Ecto neural progenitor cell (in vitro differentiated cells): ENCODE measurements at places on chromosomes 6 and 20.

DNA sequence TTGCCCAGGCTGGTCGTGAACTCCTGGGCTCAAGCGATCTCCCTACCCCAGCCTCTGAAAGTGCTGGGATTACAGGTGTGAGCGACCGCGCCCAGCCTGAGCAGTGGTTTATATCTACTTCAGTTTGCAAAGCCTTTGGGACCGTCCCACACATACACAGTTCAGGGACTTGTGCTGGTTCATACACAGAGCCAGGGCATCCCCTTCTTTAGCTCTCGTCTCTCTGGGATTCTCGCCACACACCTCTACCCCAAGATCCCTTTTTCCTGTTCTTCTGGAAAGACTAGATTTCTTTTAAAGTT lies 12.5 kb downstream of the CAP2 start:
- DNase-seq, result no peak

DNA sequence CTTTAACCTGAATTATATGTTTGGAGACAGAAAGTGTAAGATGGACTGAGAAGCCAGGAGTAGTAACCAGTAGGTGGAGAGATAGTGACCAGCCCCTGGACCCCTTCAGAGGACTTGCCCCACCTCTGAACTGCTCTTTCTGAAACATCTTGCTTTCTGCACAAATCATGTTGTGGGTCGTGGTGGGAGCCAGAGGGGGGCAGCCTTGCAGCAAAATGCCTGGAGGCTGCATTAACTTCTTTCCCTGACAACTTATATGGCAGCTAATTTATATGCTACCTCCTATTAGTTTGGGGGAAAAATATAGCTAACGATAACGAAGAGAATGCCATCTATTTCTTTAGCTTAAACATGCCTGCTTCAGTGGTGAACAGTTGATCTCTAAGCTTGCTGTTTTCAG lies 859.8 kb downstream of the MAFB start:
- DNase-seq, result peak; percentile 58

DNA sequence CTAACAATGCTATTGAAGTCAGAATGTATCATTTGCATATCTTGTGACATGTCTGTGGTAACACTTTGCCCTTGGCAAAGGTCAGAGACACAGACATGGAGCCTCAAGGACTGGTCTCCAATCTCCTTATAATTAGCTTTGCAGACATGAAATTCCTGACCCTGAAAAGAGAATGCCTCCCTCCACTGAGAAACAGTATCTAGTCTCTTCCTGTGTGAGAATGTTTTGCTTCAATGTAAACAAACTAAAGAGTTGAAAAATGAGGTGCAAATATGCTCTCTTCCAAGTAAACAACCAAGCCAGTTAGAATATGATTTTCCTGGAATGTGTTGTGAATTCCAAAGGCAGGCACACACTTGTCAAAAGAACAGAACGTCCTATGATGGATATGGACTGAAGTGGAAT lies 407.1 kb upstream of the MARCKS start:
- DNase-seq, result no peak

DNA sequence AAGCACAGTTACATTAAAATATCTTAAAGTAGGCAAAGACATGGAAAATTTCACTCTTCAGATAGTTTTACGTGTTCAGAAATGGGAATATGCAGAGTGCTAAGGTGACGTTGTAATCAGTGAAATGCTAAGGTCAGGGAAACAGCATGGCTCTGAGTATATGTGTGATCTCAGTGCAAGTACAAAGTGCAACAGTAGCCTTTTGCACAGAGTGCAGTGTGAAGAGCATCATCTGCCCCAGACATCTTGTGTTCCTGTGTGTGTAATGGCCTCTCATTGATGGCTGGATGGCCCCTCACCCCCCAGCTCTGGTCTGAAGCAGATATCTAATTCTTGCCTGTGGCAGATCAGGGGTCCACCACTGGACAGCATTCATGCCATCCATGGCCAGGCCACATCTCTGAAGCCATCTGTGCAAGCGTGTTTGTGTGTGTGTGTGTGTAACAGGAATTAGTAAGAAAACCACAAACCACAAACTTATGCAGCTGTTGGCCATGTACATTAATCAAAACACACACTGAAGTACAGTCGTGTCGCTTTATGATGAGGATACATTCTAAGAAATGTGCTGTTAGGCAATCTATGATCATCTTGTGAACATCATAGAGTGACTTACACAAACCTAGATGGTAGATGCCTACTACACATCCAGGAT lies 165.1 kb downstream of the RALGAPA2 start:
- no peak for DNase-seq

DNA sequence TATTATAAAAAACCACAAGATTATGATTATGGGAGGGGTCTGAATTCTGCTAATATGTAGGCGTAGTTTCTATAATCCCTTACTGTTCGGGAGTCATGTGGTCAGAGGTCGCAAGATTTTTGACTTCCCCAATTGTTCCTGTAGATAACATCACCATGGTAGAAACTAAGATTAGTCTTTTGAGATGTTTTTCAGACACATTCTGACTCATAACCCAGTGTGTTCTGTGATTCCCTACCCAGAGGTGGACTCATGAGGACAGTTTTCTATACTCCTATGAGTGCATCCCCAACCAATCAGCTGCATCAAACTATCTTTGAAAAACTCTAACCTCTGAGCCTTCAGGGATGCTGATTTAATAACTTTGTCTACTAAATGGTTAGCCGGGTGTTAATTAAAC lies 175.5 kb downstream of the RFPL4B start:
- DNase-seq, result no peak

GRCh38 chr6:143333081-143333480 lies 117.4 kb downstream of the ADAT2 start:
- no peak for DNase-seq

GRCh38 chr6:152273638-152274037 lies 363.5 kb downstream of the SYNE1 start:
- DNase-seq, result peak; percentile 53

DNA sequence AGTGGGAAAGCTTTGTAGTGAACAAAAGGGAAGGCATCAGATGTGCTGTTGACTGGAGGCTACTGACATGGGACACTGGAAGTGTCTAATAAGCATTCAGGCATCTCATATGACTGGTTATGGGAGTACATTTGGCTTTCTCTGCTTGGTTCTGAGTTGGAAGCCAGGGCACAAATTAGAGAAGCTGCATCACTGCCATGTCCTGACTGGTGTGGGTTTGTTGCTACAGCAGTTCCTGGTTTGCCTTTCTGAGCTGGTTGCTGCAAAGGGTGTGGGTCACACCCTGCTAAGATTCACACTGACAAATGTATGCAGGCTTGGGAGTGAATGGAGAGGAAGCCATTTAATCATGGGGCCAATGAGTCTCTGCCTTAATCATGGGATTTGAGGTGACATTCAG lies 36.2 kb upstream of the NANP start:
- DNase-seq, result no peak

DNA sequence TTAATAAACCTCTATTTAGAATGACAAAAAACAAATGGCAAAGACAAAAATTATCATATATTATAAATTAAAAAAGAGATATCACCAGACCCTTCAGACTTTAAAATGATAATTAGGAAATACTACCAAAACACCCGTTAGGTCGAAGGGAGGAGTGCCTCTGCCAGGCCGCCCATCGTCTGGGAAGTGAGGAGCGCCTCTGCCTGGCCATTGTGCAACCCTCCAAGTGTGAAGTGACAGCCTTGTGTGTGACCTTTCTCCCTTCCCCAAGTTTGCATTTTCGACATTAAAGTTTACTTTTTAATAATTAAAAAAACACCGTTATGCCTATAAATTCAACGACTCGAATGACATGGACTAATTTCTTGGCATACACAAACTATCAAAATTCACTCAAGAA lies 64.5 kb upstream of the TASP1 start:
- DNase-seq, result no peak

- no peak for DNase-seq
Observed at GRCh38 chr20:24109537-24109936, 121.0 kb upstream of the GGTLC1 start.

GRCh38 chr20:41340327-41341055 lies at the start of gene LPIN3:
Gene LPIN3, plus strand, starts transcription at chr20:41340821. Its CDS starts 4,983 bp downstream, at chr20:41345804.
- peak; percentile 96 for DNase-seq

DNA sequence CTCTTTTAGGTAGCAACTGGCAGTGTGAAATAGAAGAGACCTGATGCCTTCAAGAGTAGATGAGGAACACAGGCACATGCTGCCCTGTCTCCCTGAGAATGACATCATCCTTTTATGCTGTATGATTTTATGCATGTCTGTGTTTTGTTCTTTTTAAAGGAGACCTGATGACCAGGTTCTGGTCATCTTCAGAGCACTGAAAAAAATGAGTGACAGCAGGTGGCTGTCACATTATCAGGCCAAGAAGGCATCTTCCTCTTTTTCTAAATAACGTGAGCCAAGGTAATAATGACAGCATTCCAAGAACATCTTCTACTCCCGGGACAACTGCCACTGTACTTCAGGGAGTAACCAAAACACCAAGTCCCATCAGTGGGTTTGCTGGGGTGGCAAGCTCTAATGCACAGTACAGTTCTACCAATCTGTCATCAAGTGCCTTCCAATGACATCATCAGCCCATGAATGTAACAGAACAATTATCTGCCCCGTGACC lies 28.9 kb downstream of the CNKSR3 start:
- DNase-seq, result no peak
